ENCODE measurements at places on chromosomes 16 and 17.

DNA sequence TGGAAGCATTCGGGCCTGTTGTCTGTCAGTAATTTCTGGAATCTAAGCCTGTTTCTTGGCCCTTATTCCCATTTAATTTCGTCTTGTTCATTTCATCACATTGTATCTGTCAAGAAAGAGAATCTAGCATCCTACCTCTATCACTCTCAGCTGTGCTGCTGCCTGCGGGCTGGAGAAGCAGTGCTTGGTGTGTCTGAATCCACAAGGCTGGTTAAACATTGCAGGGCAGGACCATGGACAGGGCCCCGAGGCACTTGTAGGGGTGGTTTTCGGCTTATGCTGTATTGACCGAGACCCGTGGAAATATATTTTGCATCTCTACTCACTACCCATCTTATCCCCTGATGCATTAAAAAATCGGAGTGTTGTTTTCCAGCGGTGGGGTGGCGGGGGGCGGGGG, 3.1 kb downstream of the RAB11FIP4 start:
- peak; percentile 45 for DNase-seq

GRCh38 chr17:43661699-43662412, at the start of gene MEOX1:
Gene MEOX1 (minus strand): TSS chr17:43661922. CDS start chr17:43661534, 388 bp downstream.
- DNase-seq, result no peak

DNA sequence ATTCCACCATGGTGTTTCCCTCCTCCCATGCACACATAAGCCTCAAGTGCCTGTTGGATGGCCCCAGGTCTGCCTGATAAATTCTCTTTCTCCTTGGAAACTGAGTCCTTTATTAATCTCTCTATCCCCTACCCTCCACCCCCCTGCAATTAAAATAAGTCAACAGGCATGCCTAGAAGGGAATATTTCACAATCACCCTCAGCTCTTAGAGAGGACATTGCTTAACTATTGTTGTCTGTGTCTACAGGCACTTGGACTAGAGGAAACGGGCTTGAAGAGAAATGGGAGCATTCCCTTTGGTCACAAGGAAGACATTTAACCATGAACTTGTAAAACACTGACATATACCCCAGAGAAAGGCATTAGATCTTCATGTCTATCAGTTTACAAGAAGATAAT, 39.5 kb downstream of the RCVRN start:
- no peak for DNase-seq

DNA sequence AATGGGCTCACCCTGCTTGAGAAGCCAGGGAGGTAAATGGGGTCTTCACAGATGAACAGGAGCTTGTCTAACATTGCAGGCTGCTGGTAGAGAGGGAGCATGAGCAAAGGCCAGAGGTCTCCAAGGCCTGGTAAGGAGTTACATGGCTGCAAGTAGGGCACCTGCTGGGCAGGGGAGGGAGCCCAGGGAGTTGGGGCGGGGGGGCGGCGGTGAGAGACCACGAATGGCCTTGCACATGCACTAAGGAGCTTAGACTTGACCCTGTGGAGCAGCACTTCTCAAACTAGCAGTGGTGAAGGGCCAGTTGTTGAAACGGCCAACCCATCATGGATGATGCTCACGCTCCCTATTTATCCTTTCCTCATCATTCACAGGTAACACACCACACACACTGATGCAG, 38.4 kb downstream of the ERN1 start:
- DNase-seq, result no peak

- DNase-seq, result no peak
These were observed 12.1 kb downstream of the TBX4 start for GRCh38 chr17:61464130-61464842.

- DNase-seq, result no peak
These were observed 208.9 kb downstream of the RBFOX3 start for GRCh38 chr17:79401704-79402674.

DNA sequence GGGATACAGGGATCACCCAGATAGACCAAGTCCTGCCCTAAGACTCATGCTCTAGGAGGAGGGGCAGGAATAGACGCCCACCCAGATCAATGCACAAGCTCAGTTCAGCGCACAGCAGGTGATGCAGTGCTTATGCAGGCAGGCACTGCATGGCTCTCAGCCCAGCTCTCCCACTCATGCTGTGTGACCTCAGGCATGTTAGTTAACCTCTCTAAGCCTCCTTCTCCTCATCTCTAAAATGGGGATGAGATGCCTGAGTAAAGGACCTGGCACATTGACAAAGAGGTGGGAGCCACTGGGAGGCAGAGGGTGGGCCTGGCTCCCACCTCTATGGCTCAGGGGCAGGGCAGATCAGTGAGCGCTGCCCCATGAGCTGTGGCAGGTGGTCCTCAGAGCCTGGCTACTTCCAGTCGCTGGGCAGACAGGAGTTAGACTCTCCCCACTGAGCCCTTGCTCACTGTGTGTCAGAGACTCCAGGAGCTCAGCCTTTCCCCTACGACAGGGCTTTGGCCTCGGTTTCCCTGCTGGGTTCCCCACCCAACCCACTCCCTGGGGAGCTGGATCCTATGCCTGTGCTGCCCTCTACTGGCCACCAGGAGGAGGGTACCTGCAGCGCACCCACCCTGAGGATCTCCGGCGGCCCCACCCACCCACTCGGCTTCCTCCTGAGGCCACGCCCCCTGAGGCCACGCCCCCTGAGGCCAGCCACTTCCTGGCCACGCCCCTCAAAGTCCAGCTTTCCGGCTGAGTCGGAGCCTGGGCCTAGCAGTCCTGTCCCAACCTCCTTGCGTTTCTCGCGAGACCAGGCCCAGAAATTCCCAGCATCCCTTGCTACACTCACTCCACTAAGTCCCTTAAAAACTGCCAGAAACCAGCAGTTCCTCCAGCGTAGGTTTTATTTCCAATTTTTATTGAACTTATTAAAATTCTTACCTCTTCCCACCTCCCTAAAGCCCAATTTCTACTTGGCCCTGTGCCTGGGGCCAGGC, 196.1 kb downstream of the GSG1L start:
- DNase-seq, result peak; percentile 85

- no peak for DNase-seq
These were observed 645.9 kb downstream of the WWOX start for GRCh38 chr16:78745108-78746019.

GRCh38 chr17:59401725-59402124, 70.3 kb downstream of the YPEL2 start:
- DNase-seq, result no peak

GRCh38 chr17:76570457-76570856, 15.2 kb downstream of the ST6GALNAC2 start:
- no peak for DNase-seq

GRCh38 chr17:17819561-17819995, 17.2 kb downstream of the SREBF1 start:
- peak; percentile 89 for DNase-seq

- DNase-seq, result peak; percentile 12
These were observed 80.8 kb upstream of the CCL1 start for GRCh38 chr17:34443619-34444469.

DNA sequence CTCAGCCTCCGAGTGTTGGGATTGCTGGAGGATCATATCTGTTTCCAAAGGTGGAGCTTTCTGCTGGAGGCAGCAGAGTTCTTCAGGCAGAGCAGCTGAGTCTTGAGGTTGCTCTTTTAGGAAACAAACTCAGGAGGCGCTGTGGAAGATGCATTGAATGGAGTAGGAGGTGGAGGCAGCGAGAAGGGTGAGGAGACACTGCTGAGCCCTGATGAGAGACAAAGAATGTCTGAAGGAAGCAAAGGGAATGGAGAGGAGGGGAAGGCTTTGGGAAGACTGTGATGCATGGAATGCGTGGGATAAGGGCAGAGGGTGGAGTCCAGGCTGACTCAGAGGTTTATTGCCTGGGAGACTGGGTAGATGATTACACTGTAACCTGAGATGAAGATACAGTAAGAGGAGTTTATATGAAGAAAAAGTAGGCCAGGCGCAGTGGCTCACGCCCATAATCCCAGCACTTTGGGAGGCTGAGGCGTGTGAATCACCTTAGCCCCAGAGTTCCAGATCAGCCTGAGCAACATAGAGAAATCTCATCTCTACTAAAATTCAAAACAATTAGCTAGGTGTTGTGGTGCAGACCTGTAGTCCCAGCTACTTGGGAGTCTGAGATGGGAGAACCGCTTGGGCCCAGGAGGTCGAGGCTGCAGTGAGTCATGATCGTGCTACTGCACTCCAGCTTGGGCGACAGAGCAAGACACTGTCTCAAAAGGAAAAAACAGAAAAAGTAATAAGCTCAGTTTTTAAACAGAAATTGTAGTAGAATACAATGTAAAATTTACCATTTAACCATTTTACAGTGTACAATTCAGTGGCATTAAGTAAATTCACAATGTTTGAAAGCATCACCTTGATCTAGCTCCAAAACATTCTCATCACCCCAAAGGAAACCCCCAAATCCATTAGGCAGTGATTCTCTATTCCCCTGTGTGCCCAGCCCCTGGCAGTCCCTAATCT, 17.8 kb upstream of the TMEM219 start:
- DNase-seq, result no peak

DNA sequence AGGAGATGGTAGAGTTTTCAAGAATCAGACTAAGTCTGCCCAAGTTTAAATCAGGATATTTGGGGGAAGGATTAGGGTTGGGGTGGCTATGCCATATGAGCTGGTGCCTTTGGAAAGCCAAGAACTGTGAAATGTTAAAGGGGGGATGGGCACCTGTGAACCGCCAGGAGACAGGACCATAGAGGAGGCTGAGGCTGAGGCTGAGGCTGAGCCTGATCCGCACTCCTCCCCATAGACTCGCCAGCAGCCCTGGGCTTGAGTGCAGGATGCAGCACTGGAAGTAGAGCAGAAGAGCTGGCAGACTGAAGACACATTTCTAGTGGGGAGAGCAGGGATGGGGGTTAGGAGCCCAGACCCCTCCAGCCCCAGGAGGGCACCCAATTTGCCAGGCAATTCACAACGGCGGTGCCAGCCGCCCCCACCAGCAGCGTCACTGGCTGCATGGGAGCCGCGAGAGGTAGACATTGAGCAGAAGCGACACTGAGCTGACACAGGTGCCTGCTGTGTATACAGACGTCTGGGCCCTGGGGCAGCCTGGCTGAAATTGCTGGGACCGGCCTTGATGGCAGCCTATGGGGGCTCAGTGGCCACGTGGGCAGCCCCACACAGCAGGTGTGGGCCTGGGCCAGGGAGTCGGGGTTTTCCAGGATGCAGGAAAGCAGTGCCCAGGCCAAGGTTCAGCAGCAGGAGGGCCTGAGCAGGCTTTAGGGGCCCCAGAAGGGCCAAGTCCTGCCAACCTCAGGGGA, 9.2 kb downstream of the PIMREG start:
- no peak for DNase-seq

DNA sequence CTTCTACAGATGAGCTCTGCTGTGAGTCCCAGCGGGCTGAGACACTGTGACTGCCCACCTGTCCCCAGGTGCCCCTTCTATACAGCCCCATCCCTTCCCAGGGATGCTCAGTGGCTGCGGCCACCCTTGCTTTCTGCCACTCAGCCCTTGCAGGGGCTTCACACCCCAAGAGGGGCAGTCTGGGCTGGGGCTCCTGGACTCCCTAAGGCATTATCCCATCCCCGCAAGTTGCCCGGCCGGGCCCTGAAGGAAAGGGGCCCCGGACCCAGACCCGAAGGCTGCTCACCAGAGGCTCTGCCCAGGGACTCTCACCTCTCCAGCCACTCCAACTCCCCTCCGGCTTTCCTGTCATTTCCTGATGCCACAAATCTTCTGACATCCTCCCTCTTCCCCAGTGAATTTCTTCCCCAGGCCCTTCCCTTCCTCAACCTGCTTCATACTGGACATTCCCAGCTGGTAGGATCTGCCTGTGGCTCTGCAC, 88.5 kb upstream of the TOB1 start:
- DNase-seq, result no peak

DNA sequence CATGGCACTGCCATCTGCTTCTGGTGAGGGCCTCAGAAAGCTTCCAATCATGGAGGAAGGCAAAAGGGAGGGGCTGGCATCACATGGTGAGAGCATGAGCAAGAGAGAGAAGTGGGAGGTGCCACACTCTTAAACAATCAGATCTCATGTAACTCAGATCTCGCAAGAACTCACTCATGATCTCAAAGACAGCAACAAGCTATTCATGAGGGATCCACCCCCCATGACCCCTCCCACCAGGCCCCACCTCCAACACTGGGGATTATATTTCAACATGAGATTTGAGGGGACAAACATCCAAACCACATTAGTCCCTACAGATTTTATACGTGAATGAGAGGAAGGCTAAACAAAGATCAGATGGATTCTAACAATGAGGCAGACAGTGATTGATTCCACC, 8.9 kb upstream of the TMEM132E start:
- no peak for DNase-seq

DNA sequence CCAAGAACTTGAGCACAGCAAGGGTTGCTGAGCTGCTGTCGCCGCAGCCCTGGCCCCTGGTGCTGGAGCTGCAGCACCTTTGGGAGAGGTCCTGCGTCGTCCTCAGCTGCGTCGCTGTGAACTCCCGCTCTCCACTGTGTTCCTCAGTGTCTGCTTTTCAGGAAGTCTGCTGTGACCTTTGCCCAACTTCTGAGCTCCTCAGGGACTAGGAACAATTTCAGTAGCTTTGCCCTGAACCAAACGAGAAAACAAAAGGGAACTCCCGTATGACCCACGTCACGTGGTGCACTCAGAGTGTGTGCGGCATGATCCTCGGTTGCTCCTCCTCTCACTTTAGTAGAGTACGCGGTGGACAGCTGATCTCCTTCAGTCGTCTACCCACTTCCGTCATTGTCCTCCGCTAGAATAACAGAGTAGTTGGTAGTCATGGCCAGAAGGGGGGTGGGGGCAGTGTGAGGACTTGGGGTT, 44.2 kb downstream of the WDR45B start:
- DNase-seq, result peak; percentile 86

DNA sequence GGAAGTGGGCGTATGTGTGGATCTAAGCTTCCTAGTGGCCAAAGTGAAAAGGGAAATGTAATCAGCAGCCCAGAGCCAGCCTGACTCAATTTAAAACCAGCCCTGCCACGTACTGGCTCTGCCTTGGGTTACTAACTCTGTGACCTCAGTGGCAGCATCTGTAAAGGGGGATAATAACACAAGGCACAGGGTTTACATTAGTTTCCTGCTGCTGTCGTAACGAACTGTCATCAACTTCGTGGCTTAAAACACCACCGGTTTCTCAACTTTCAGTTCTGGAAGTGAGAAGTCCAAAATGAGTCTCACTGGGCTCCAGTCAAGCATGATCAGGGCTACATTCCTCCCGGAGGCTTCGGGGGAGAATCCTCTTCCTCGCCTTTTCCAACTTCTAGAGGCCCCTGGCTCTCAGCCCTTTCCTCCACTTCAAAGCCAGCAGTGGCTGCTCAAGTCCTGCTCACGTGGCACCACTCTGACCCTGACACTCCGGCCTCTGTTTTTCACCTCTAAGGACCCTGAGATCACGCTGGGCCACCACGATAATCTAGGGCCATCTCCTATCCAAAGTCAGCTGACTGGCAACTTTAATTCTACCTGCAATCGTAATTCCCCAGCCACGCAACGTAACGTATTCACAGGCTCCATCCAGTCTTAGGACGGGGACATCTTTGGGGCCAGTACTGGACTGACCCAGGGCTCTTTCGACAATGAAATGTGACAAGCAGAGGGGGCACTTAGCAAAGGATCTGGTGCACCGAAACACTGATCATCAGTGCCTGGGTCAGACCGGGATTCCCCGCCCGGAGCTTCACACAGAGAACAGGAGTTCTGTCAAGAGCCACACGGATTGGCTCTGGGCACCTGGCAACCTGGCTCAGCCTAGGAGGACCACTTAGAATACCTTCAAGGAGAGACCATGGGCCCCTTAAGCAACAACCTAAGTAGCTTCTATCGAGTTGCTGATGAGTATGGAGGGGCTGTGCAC, 14.5 kb downstream of the TMC6 start:
- DNase-seq, result no peak

Measured in erythroblast (primary cell).